ENCODE measurements at places on chromosomes 2 and 18.

- no peak for DNase-seq
Observed at GRCh38 chr2:181077128-181077709, 96.8 kb downstream of the UBE2E3 start.

GRCh38 chr2:141062443-141062842 is 1068.4 kb downstream of the LRP1B start:
- DNase-seq: no peak

DNA sequence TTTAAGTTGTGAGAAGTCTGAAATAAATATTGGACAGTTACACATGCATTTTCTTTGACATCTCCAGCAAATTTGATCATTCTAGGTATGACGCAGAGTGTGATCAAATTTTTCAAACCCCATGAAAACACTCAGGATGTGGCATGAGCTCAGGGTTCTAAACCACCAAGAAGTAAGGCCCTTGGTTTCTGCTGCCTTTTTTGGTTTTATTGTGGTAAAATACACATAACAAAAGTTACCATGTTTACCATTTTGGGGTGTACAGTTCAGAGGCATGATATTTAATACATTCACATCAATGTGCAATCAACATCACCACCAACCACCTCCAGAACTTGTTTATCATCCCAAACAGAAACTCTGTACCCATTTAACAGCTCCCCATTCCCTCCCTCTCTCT is 64.3 kb upstream of the TTN start:
- DNase-seq: no peak

GRCh38 chr2:221454459-221455105 is 117.5 kb downstream of the EPHA4 start:
- no peak for DNase-seq

DNA sequence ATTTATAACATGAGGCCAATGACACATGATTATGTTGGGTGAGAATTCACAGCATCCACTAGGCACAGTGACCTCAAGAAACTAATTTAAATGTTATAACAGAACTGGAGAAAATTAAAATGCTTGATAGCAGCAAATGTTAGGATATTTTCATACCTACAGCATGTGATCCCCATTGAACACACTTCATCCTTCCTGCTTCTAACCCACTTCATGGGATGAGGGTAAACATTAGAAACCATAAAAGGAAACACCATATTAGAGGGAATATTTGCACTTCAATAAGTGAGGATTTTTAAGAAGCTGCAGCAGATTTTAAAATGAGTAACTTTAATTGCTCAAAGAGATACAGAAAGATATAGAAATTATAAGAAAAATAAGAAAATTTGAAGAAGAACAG is 117.1 kb downstream of the FSHR start:
- no peak for DNase-seq

- DNase-seq: no peak
Observed at GRCh38 chr2:215428060-215428910, 7.6 kb downstream of the FN1 start.

- DNase-seq: no peak
Observed at GRCh38 chr2:116877944-116878343, 936.5 kb upstream of the DDX18 start.

- no peak for DNase-seq
Observed at GRCh38 chr2:81481994-81482368, 1177.4 kb upstream of the LRRTM1 start.

DNA sequence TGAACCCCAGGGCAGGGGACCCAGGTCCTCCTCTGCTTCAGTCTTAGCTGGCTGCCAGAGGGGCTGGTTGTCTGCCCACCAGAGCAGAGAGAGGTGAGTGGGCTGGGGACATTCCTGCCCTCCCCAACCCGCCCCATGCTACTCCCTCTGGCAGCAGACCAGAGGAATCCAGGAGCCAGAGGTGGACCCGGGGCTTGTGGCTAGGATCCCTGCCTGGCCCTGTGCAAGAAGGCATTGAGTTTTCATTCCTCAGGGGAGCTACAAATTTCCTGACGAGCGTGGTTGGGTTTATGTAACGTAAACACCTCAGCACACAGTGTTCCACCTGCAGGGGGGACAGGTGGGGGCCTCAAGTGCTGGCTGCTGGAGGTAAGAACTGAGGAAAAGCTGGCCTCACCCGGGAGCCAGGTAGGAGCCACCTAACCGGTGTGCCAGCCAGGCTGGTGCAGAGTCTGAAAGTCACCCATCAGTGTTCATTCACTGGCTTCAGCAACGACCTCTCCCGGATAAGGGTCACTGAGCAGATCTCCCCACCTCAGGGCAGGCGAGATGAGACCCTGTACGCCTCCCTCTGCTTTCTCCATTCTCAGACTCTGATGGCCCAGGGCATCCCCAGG is 246.8 kb downstream of the DYSF start:
- DNase-seq: no peak

All from stimulated activated CD4-positive, alpha-beta T cell treated with anti-CD3 and anti-CD28 coated beads, Interleukin-4, amount 100 ng/mL, for 1 hour (primary cell).